Astrocyte of the cerebellum (primary cell): ENCODE measurements at places on chromosomes 6 and 20.

DNA sequence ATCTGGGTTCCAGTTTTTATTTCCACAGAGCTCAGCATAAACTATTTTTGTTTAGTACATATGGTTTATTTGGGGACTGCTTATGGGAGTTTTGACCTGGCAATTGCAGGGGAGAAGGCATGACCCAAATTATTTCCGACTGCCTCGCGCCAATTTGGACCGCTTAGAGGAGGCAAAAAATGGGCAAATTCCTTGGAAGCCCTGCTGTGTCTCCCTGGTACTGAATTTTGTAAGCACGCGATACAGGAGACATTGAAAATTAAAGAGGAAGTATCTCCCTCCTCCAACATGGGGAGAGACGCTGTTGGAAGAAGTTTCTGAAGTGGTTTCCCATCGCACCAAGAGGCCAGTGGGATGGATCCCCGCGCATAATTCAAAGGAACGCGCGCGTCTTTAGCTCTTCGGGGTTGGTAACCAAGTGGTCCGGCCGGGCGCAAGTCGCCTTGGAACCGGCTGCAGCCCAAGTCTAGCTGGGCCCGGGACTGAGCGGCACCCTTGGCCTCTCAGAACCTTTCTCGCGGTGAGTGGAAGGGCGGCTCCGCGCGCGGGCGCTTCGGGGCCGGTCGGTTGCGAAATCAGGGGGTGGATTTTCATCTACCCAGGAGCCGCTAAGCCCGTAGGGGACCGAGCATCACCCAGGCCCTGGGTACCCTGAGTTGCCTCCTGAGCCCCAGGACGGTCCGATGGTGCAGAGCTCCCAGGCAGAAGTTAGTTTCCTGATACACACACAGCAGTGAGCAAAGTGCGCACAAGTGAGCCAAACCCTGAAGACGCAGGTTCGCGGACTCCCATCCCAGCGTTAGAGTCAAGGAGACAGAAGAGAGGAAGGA lies 6.2 kb downstream of the NKX2-2 start:
- no peak for DNase-seq

DNA sequence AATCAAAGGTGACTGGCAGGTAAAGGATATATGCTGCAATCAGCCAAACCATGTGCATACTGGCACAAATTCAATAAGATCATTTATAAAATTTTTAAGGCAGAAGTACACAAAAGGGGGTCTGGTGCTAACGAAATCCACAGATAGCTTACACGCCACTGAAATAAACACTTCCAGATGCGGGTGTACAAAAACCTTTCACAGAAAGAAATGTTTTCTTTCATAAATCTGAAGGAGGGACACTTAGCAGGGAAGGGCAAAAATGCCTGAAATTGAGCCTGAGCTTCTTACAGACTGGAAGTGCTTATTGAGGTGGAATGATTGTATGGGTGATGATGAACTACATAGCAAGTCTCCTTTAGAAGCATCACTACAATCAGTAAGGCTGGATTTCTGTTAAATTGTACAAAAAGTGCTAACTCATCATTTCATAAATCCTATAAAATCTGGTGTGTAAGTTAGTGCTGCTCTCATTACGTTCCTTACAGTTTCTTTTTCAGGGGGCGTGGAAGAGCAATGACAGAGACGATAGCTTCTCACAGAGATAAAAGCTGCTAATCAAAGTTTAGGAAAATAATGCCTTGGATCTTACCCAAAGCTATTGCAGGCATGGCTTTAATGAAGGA lies 409.3 kb upstream of the RUNX2 start:
- DNase-seq, result no peak

- DNase-seq, result no peak
Observed at GRCh38 chr6:42522942-42523814, 40.7 kb upstream of the UBR2 start.

- DNase-seq, result no peak
Observed at GRCh38 chr6:46118836-46119235, 11.0 kb upstream of the ENPP4 start.

DNA sequence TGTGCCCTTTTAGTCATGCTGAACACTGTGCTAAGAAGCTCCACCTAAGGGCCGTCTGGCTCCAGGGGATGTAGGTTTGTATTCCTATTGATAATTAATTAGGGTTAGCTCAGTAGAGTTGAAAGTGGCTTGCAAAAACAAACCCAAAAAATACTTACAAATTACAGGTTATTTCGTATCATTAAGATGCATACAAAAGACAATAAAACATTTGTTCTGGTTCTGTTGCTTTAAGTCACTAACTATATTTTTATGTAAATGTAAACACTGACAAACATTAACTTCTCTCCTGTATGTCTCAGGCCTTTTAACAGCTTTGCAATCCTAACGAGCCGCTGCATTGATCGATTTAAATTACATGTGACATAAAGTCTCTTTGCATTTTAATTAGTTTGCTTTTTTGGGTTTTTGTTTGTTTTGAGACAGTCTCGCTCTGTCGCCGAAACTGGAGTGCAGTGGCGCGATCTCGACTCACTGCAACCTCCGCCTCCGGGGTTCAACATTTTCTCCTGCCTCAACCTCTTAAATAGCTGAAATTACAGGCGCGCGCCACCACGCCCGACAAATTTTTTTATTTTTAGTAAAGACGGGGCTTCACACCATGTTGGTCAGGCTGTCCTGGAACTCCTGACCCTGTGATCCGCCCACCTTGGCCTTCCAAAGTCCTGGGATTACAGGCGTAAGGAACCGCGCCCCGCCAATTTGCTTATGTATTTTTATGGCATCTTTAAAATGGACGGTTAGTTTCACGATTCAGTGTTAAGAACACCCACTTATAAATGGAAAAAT lies 110.9 kb downstream of the HFE start:
- DNase-seq, result no peak

DNA sequence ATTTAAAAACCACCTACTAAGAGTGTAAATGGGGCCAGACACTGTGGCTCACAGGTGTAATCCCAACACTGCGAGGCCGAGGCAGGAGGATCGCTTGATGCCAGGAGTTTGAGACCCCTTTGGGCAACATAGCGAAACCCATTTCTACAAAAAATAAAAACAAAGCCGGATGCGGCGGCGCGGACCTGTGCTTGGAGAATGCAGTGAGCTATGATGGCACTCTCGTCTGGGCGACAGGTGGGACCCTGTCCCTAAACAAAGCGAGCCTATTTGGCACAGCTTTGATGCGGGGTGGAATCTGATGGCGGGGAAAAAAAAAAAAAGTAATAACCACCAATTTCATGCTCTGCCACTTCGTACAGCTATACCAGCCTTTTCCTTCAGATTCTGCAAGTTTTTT lies 1.1 kb downstream of the TCP1 start:
- no peak for DNase-seq

- DNase-seq, result no peak
Observed at GRCh38 chr20:36202891-36203338, 33.4 kb upstream of the AAR2 start.

DNA sequence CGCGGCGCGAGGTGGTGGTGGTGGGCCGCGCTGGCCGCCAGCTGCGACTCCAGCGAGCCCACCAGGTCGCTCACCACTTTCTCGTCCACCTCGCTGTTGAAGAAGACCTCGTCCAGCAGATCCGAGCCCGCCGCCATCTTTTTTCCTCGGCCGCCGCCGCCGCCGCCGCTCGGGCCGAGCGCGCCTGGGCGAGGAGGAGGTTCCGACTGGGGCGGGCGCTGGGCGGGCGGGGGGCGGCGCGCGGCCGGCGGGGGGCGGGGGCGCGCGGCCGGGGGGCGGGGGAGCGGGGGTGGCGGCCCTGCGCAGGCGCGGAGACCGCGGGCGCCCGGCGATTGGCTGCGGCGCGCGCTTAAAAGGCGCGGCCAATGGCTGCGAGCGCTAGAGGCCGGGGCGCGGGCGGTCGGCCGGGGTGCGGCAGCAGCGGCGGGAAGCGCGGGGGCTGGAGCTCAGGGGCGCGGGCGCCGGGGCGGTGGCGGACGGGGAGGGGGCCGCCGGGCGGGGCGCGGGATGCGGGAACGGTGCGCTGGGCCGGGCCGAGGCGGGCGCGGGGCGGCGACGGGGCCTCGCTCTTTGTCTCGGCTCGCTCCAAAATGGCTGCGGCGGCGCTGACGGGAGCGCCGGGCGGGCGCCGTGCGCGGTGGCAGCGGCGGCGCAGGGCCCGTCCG lies at the start of gene TAF4:
TAF4 (minus strand) TSS at position 208 of the 665 bp plus-strand sequence; CDS start at position 137, 71 bp downstream.
- DNase-seq, result no peak

- no peak for DNase-seq
Observed at GRCh38 chr20:50694379-50695134, 3.2 kb upstream of the RIPOR3 start.

DNA sequence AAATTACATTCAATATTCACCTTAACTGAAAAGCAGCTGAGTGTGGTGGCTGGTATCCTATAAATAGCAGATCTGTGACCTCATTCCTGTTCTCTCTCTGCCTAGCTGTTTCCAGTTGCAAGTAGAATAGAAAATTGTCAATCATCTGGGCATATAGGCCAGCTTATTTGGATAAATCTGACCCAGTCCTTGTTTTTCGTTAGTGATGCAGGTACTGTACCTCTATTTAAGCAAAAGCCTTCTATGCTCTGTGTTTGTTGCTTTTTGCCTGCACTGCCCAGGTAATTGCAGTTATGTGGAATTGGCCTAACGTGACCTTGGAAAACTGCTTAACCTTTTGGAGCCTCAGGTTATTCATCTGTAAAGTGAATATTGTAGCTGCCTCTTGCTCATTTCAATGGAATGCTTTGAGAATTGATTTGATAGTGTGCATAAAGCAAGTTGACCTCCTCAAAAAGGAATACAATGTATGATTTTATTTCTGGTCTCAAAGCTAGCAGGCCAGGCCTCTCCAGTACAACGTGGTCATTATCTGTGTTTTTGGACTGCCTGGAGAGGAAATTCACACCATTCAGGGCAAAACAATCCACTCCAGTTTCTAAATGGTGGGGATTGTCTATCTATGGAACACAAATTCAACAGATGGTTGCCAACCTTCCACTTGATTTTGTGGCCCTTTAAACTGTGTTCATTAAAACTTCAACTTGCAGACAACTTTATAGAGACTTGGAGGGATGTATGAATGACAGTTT lies 508.7 kb upstream of the CITED2 start:
- DNase-seq, result no peak

- DNase-seq, result no peak
Observed at GRCh38 chr6:53692172-53692571, 26.6 kb upstream of the KLHL31 start.

DNA sequence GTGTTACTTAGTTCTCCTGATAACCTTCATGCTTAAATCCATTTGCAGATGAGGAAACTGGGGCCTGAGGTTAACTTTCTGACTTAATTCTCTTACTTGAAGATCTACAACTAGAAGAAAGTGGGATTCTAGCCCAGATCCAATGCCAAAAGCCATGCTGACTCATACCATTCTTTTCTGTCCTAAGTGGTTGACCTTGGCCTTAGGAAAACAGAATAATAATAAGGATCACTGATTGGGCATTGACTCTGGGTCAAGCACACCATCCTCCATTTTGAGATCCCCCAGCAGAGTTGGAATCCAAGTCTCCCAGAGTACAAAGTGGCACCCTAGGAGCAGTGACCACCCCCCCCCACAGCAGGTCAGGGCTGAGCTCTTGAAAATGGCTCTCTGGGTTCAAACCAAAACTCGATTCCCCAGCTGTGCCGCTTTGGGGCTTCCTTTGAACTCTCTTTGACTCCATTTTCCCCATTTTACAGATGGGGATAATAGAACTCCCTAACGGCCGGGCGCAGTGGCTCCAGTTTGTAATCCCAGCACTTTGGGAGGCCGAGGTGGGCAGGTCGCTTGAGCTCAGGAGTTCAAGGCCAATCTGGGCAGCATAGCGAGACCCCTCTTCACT lies 12.8 kb upstream of the ZNF217 start:
- peak; percentile 79 for DNase-seq

GRCh38 chr6:123909989-123910388 lies 106.3 kb downstream of the NKAIN2 start:
- no peak for DNase-seq

DNA sequence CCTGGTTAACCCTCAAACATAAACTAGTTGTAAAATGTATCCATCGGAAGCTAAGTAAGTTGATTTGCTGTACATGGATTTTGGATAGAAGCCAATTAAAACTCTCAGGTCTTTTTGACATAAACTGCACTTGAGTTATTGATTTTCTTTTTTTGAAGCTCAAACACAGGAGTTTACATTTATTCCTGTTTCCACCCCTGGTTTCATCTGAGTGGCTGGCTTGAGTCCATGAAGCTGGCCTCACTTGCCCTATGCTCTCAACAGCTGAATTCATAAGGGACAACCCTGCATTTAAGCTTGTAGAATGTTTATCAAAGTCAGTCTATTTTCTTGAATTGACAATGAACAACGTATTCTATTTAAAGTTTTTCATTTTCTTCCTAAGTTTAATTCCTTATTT lies 58.1 kb upstream of the PLEKHG1 start:
- no peak for DNase-seq
